ENCODE measurements at places on chromosomes 7 and 10.
A peak's percentile ranks its signal among the peaks of the same experiment; 100 is the strongest.

DNA sequence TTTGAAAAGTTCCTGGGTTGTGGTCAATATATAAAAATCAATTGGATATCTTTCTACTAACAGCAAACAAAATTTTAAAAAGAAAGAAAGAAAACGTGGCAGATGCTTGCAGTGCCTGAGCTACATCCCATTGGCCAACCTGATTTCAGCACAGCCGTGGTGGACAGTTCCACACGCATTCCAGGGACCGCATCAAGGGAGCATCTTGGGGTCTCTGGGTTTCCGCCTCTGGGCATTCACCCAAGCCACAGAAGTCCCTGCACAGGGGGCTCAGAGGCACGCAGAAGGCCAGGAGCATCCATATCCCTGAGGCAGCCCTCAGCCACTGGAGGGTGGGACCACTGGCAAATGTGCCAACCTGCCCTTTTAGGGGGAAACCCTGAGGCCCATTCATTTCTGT is 254.5 kb upstream of the RNF32 start:
- no peak for DNase-seq

DNA sequence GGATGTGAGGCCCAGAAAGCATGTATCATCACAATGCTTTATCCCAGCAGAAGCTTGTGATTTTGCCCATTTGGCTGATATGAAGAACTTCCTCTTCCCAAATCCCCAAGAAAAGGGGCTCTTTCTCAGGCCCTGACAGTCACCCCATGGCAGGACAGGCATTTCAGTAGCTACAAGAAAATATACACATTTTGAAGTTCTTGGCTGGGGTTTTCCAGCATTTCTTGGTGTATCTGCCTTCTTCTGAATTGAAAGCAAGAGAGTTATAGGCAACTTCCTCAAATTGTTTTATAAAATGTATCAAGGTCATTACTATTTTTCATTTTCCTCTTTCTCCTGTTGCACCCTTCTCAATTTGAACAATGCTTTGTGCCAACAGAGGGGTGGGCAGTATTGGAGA is 63.3 kb upstream of the PDLIM1 start:
- DNase-seq, result peak; percentile 17

- DNase-seq, result no peak
Measured at GRCh38 chr7:1013581-1013980, 30.6 kb downstream of the CYP2W1 start.

DNA sequence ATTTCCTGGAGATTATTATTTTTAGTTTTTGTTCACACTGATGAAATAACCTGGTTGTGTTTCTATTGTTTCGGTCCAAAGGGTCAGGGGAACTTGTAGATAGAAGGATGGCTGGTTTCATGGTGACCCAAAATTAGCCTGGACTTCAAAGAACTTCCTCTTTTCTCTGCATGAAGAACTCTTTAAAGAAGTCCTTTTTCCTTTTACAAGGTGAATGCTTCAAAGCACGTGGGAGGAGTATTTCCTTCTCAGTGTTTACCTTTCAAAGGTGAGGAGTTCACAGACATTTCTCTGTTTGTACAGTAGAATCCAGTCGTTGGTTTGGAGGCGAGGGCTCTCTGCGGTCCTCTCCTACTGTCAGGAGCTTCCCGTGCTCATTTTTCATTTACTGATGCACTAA is 561.7 kb downstream of the GATA3 start:
- no peak for DNase-seq

- peak; percentile 76 for DNase-seq
Measured at GRCh38 chr7:77752016-77752415, 46.2 kb downstream of the TMEM60 start.

GRCh38 chr7:16729541-16729940 is 24.0 kb upstream of the TSPAN13 start:
- DNase-seq, result no peak

GRCh38 chr7:117008886-117009531 is 55.7 kb downstream of the ST7 start:
- DNase-seq, result peak; percentile 19

GRCh38 chr7:35519971-35520809 is 174.7 kb downstream of the HERPUD2 start:
- peak; percentile 80 for DNase-seq

- DNase-seq, result no peak
Measured at GRCh38 chr10:15360566-15360965, 10.5 kb downstream of the FAM171A1 start.

GRCh38 chr10:59517341-59517899 is 155.1 kb upstream of the FAM13C start:
- no peak for DNase-seq

- no peak for DNase-seq
Measured at GRCh38 chr10:34864149-34865067, 49.3 kb upstream of the PARD3 start.

- DNase-seq, result no peak
Measured at GRCh38 chr7:15554744-15555143, 7.1 kb downstream of the AGMO start.

- DNase-seq, result no peak
Measured at GRCh38 chr7:65927489-65928448, 54.2 kb downstream of the GUSB start.

DNA sequence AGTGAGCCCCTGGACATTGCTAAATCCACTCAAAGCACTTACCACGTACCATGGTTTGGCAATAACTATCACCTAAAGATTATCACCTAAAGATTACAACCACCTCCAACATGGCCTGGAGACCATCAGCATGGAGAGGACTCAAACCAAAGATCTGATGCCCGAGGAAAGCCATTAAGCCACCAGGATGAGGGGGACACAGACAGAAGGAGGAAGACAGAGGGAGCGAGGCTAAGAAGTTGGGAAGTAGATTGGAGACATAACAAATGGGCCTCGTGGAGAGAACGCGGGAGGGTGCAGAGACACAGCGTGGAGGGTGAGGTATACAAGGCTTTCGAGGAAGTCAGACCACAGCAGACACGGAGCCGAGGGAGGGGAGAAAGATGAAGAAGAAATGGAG is 700.2 kb downstream of the PARD3 start:
- DNase-seq, result no peak

DNA sequence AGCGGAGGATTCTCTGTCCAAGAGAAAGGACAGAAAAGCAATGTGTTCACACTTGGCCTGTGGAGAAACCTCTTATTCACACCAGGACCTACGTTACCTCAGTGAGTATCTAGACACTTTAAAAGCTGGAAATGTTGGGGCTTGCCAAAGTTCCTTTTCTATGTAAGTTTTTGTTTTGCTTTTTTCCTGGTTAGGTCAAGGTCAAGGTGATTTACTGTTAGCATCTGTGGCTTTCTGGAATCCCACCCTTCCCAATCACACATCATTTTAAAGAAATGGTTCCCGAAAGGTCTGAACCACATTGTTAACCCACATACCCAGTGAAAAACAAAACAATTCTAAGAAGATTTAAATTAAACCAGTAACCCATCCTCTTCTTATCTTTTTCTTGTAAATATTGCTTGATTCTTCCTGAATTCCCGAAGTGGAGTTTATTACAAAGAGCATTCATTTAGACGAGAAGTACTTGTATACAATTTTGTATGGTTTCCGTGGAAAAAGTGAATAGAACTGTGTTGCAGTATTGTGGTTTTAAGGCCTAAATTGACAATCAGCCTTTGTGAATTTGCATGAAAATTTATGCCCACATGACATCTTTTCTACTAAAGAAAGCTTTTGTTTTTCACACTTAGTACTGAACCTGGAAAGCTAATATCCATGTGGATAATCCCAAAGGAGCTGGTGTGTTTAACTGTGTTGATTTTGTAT is 827.0 kb upstream of the IGFBP3 start:
- no peak for DNase-seq

DNA sequence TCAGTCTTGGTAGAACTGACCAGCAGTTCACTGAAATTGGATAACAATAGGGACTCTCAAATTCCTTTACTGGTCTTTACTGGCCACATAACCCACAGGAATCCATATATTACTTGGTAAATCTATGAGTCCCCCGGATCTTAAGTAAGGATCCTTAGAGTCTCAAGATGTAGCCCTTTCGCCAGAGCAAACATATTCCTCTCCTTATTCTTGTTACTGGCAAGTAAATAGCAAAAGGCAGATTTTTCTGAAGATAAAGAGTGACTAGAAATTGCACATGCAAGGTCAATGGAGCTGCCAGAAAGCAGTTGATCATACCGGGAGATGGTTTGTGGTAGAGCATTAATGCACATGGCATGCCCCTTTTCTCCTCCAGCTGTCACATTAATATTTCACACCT is 283.0 kb downstream of the HDAC9 start:
- no peak for DNase-seq

DNA sequence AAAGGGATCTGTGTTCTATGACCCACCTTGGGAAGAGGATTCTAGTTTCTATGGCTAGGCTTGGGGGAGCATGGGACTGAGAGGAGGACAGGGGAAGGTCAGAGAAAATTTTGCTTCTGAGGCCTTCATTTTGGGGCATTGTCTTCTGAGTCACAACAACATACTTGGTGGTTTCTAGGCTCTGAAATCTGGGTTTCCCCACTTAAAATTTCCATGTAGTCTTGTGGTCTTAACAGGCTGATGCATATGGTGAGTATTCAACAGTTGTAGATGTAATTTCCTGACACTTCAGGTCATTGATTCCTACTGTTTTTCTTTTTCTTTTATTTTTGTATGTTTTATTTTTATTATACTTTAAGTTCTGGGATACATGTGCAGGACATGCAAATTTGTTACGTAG is 88.5 kb downstream of the ANKRD7 start:
- DNase-seq, result no peak
